ENCODE measurements at places on chromosomes 7 and 10. TPM values are rescaled to one million over a fixed set of nuclear protein-coding genes. Genes with fewer than 3 reads are reported as not detected.

Gene CPEB3
- 5.2 TPM for total RNA-seq

Gene RARRES2
- 267 TPM for total RNA-seq

DNA sequence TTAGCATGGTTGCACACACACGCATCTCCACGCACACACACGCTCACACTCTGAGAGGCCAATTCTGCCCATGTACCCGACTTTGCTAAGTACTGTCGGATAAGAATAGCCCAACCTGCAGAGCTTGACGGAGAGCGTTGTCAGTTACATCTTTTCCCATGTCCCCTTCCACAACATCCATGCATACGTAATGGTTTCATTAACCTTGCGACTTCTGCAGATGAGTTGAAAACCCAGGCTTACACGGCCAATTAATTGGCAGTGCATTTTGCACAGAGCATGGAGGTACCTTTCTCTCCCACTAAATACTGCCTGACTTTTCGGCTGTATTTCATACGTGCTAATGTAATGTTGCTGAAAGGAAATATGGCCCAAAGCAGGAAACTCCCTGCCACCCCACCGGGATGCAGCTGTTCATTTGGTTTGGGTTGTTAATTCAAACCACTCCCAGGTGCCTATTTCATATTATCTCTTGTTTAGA is 291.2 kb upstream of the HABP2 start:
- H3K36me3 ChIP-seq: no peaks in the 10 kb centered on the region
- DNase-seq: no peak
- no peaks in the 10 kb centered on the region for H3K4me1 ChIP-seq
- H3K27ac ChIP-seq: no peak overlapping the region

DNA sequence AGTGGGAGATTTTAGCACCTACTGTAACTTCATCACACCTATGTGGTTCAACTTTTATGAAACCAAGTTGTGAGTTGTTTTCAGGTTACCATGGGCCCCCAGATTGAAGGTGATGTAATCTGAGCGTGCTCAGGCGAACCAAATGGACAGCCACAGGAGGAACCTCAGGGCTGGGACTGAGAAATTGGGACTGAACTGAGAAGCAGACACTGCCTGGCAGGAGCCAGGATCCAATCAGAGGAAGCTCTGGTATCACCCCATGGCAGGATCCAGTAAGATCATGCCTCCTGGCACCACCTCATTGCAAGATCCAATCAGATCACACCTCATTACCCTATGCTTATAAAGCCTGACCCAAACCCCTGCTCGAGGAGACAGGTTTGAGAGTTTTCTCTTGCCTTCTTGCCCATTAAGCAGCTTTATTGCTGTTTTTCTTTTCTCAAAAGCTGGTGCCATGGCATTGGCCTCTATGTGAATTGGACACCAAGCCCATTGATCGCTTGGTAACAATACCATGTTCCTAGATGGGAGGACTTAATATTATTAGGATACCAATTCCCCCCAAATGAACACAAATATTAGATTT is 43.2 kb upstream of the GDF10 start:
- no peaks in the 10 kb centered on the region for H3K27me3 ChIP-seq
- no peaks in the 10 kb centered on the region for H3K36me3 ChIP-seq
- H3K27ac ChIP-seq: no peak overlapping the region
- H3K4me3 ChIP-seq: no peak overlapping the region
- no peaks in the 10 kb centered on the region for H3K4me1 ChIP-seq

GRCh38 chr10:69734797-69735468 is 66.8 kb upstream of the COL13A1 start:
- no peaks in the 10 kb centered on the region for H3K36me3 ChIP-seq
- no peak overlapping the region for H3K4me3 ChIP-seq
- DNase-seq: no peak
